ENCODE measurements at places on chromosomes 6 and 20. TPM values are rescaled to one million over a fixed set of nuclear protein-coding genes. Genes with fewer than 3 reads are reported as not detected.

GRCh38 chr20:50380697-50381040 is 129.5 kb upstream of the PTPN1 start:
- H3K27me3 ChIP-seq = no peaks in the 10 kb centered on the region
- no peak overlapping the region for H3K4me3 ChIP-seq
- no peak overlapping the region for H3K27ac ChIP-seq

GRCh38 chr20:3768342-3769130 is 983 bp upstream of the ADISSP start:
- H3K27me3 ChIP-seq = no peaks in the 10 kb centered on the region
- H3K4me1 ChIP-seq = peaks cover 33% of the 10 kb centered on the region
- peak; percentile 73 for DNase-seq
- H3K36me3 ChIP-seq = no peaks in the 10 kb centered on the region

DNA sequence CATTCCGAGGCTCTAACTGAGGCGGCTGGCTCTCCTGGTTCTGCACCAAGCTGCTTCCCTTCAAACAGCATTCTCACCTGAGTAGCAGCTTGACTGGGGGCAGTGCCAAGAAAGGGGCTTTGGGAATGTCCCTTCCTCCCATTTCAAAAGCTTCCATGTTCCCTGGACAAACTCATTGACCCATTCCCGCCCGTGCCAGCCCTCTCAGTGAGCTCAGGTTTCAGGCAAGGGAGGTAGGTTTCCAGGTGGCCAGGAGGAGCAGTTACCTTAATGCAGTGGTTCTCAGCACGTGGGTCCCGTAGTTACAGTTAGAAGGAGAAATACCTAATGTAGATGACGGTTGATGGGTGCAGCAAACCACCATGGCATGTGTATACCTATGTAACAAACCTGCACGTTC is 135.2 kb downstream of the ELOVL4 start:
- H3K27ac ChIP-seq = no peak overlapping the region
- no peaks in the 10 kb centered on the region for H3K4me1 ChIP-seq
- H3K36me3 ChIP-seq = no peaks in the 10 kb centered on the region

GRCh38 chr6:134081506-134081905 is 29.1 kb upstream of the SLC2A12 start:
- no peaks in the 10 kb centered on the region for H3K27me3 ChIP-seq
- H3K4me1 ChIP-seq = peaks cover 9% of the 10 kb centered on the region
- no peaks in the 10 kb centered on the region for H3K36me3 ChIP-seq
- H3K4me3 ChIP-seq = no peak overlapping the region
- no peak for DNase-seq
- no peak overlapping the region for H3K27ac ChIP-seq

GRCh38 chr20:4195499-4195898 is 180.1 kb upstream of the RNF24 start:
- no peak for DNase-seq
- no peaks in the 10 kb centered on the region for H3K36me3 ChIP-seq
- H3K27me3 ChIP-seq = peaks cover 2% of the 10 kb centered on the region
- H3K4me1 ChIP-seq = no peaks in the 10 kb centered on the region
- no peak overlapping the region for H3K4me3 ChIP-seq

- peaks cover 6% of the 10 kb centered on the region for H3K4me1 ChIP-seq
- H3K4me3 ChIP-seq = no peak overlapping the region
- no peak overlapping the region for H3K27ac ChIP-seq
- H3K36me3 ChIP-seq = peaks cover 10% of the 10 kb centered on the region
These were observed 33.6 kb downstream of the SAMHD1 start for GRCh38 chr20:36917943-36918342.

DNA sequence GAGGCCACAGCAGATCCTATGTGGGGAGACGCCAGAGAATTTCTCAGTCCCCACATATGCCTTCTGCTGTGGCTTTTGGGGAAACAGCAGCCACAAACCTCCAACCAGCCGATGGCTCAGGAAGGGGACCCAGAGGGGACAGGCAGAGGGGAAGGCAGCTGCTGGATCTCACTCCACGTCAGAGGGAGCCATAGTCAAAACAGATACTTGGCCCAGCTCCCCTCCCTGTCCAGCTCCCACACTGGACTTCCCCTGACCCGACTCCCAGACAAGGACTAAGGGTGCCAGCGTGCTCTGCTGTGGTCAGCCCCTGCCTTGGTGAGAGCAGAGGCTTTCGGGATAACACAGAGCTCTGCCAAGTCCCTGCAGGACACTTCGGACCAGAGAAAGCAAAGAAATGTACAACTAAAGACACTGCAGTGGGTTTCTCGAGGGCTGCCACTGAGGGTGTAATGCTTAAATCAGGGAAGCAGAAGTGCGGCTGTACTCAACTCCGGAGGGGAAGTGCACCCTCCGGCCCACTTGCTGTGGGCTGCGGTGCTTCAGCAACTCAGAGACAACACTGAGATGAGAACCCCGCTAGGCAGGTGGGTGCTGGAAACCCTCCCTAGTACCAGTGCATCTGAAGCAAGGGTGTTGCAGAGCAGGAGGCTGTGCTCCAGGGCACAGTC is 47.2 kb downstream of the RRBP1 start:
- no peak overlapping the region for H3K27ac ChIP-seq
- H3K27me3 ChIP-seq = no peaks in the 10 kb centered on the region
- H3K36me3 ChIP-seq = no peaks in the 10 kb centered on the region
- no peaks in the 10 kb centered on the region for H3K4me1 ChIP-seq
- no peak for DNase-seq

Gene CGA
- total RNA-seq = not detected

Gene LY6G6C
- total RNA-seq = not detected
